Activated CD4-positive, alpha-beta T cell treated with anti-CD3 and anti-CD28 coated beads, Interleukin-2, amount 10 ng/mL, durations not matched to agents 24 days and 14 days (primary cell): ENCODE measurements at places on chromosomes 2 and 18. TPM values are rescaled to one million over a fixed set of nuclear protein-coding genes. Genes with fewer than 3 reads are reported as not detected.
A peak's percentile ranks its signal among the peaks of the same experiment; 100 is the strongest.

DNA sequence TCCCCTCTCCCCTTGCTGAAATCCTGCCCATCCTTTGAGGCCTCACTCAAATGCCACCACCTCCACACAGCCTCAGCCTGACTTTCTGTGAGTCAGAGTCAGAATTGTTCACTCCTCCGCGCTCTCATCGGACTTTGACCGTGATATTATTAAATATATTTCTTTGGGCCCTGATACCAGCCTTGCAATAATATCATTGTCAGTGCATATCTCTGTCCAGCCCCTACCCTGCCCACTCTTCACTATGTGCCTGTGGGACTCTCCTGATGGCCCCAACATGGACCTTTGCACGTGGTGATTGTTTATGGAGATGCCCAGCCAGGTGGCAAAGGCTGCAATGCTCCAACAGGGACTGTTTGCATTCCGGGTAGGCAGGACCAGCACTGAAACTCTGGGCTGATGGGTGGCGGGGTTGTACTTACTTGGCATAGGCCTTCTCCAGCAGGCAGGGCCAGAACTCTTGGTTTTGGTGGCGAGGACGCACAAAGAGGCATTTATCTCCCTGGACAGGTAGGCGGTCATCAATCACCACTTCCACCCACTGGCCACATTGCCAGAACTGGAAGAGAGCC is 37.3 kb downstream of the CAPN13 start:
- H3K4me3 ChIP-seq, result no peak overlapping the region
- H3K4me1 ChIP-seq, result no peaks in the 10 kb centered on the region
- DNase-seq, result no peak
- peaks cover 7% of the 10 kb centered on the region for H3K27me3 ChIP-seq
- H3K36me3 ChIP-seq, result no peaks in the 10 kb centered on the region
- no peak overlapping the region for H3K27ac ChIP-seq

- H3K27ac ChIP-seq, result no peak overlapping the region
- DNase-seq, result no peak
- no peak overlapping the region for H3K4me3 ChIP-seq
- H3K36me3 ChIP-seq, result peaks cover 1% of the 10 kb centered on the region
- peaks cover 6% of the 10 kb centered on the region for H3K4me1 ChIP-seq
Observed at GRCh38 chr2:85950743-85951142, 62.0 kb upstream of the ST3GAL5 start.

DNA sequence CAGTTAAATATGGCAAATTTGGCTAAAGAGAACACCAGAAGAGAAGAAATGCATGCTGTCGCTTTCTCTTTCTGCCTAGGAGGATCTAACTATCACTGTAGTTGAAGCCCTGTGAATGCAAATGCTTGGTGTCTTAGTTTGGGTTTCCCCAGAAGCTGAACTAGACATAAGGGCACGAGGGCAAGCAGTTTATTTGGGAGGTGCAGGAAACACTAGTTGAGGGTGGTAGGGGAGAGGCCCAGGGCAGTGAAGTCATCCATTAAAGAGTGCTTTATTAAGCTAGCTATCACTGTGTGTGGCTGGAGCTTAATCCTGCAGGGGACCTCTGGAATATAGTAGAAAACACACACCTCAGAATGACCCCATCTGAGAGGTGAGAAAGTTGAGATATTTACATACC is 639.8 kb upstream of the ZEB2 start:
- H3K4me3 ChIP-seq, result no peak overlapping the region
- no peak for DNase-seq
- no peaks in the 10 kb centered on the region for H3K36me3 ChIP-seq
- no peaks in the 10 kb centered on the region for H3K4me1 ChIP-seq
- no peak overlapping the region for H3K27ac ChIP-seq

GRCh38 chr2:163044114-163044513 is 205.5 kb upstream of the KCNH7 start:
- no peak overlapping the region for H3K4me3 ChIP-seq
- H3K4me1 ChIP-seq, result no peaks in the 10 kb centered on the region
- H3K27ac ChIP-seq, result no peak overlapping the region

DNA sequence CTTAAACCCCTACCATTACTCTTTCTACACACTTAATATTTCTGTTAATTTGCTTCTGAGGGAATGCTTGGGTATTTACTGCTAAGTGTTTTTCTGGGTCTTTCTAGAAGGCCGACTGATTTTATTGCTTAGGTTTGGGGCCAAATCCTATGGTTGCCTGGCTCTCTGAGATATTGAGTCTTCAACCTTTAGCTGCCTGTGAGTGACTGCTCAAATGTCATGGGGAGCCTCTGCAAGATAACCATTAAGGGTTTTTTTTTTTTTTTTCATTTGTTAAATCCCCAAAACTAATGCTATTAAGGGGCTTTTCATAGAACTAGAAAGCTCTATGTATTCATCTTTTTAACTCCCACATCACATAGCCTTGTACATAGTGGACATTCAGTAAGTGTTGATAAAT is 5.0 kb downstream of the OSBPL6 start:
- H3K36me3 ChIP-seq, result no peaks in the 10 kb centered on the region
- H3K4me1 ChIP-seq, result peaks cover 8% of the 10 kb centered on the region
- no peak overlapping the region for H3K27ac ChIP-seq
- H3K4me3 ChIP-seq, result no peak overlapping the region
- no peak for DNase-seq
- H3K27me3 ChIP-seq, result peaks cover 44% of the 10 kb centered on the region

GRCh38 chr2:234953116-234954031 is 1.6 kb downstream of the SH3BP4 start:
- peak overlapping the region; percentile 17 for H3K27ac ChIP-seq
- H3K27me3 ChIP-seq, result peaks cover 64% of the 10 kb centered on the region

DNA sequence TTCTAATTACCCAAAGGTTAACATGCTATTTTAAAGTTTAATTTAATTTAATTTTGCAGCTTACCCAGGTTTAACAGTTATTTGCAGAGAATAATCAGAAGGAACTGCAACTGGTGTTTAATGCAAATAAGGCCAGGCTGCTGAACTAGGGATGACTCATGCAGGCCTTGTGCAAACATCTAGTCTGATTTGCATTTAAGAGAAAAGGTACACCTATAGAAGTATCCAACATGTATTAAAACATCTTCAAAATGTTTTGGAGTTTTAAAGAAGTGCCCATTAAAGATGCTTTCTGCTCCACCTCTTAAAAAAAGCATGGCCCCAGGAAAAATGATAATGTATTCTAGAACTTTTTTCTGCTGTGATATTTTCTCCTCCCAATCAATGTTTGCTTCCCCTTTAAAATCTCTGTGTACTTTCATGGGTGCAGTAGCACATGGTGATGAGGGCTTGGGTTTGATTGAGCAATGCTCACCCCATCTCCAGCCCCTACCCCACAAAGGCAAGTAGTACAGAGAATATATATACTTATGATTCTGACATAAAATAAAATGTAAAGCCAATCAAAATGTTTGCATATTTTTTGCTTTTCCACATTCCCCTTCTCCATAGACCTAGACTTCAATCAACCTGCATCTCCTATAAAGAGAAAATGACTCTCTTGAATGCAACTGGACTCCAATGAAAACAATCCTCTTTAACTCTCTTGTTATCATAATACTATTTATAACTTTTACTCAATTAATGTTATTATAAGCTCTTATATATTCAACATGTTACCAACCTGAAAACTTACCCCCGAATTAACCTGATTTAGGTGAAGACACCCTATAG is 54.1 kb downstream of the ATP8B1 start:
- peaks cover 6% of the 10 kb centered on the region for H3K4me1 ChIP-seq
- no peak overlapping the region for H3K27ac ChIP-seq
- no peak overlapping the region for H3K4me3 ChIP-seq
- no peaks in the 10 kb centered on the region for H3K36me3 ChIP-seq
- DNase-seq, result no peak

- H3K4me1 ChIP-seq, result peaks cover 18% of the 10 kb centered on the region
- H3K36me3 ChIP-seq, result no peaks in the 10 kb centered on the region
- DNase-seq, result peak; percentile 83
- no peak overlapping the region for H3K27ac ChIP-seq
Observed at GRCh38 chr2:11103984-11104793, 51.1 kb upstream of the SLC66A3 start.

DNA sequence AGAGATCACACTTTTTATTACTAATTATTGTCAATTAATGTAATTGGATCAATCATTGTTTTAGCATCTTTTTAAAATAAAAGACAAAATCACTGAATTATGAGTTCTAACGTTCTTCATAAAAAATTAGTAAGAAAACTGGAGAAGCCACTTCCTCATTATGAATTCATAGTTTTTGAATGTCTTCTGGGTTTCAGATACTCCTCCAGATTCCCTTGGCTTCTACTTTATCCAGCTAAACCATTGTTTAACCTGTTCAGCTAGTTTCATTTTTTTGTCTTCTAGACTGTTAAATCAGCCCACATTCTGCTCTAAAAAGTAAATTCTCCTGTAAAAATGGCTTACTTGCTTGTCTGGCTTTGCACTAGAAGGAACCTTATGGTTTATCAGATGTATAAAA is 753.4 kb upstream of the ACVR2A start:
- H3K4me1 ChIP-seq, result no peaks in the 10 kb centered on the region
- H3K4me3 ChIP-seq, result no peak overlapping the region
- H3K36me3 ChIP-seq, result no peaks in the 10 kb centered on the region
- peaks cover 2% of the 10 kb centered on the region for H3K27me3 ChIP-seq
- no peak for DNase-seq
- no peak overlapping the region for H3K27ac ChIP-seq

Gene CYP27A1
- 0.09 TPM in 1 of 2 replicates, not detected in the other for total RNA-seq

Gene CXCR2
- total RNA-seq, result 0.07 and 0.19 TPM in 2 replicates

Gene PLEKHH2
- total RNA-seq, result 0.52 and 0.65 TPM in 2 replicates

Gene ANKRD30BL
- total RNA-seq, result not detected in 2 replicates

Gene C2orf81
- total RNA-seq, result 1.7 and 2.0 TPM in 2 replicates

Gene INPP1
- 9.2 and 10.3 TPM in 2 replicates for total RNA-seq

Gene GCKR
- total RNA-seq, result not detected in 2 replicates
